ENCODE measurements at places on chromosomes 3 and 15. TPM values are rescaled to one million over a fixed set of nuclear protein-coding genes. Genes with fewer than 3 reads are reported as not detected.

- DNase-seq, result no peak
These were observed 586.1 kb downstream of the MECOM start for GRCh38 chr3:169077394-169077906.

DNA sequence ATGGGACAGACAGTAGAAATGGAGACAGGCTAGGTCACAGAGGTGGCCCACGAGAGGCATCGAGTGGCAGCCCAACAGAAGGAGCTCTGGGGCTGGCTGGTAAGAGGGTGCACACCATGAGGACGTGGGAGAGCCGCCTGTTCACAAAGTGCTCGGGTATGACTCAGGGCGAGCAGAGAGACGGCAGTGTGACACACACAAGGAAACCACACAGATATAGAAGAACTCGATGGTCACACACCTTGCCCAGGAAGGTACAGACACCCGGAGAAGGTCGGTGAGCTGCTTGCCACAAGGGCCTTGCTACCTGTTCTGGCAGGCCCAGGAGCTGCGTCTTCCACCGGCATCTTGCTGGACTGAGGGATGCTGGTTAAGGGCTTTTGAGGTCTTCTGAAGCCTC lies 50.2 kb downstream of the CA12 start:
- no peak for DNase-seq

DNA sequence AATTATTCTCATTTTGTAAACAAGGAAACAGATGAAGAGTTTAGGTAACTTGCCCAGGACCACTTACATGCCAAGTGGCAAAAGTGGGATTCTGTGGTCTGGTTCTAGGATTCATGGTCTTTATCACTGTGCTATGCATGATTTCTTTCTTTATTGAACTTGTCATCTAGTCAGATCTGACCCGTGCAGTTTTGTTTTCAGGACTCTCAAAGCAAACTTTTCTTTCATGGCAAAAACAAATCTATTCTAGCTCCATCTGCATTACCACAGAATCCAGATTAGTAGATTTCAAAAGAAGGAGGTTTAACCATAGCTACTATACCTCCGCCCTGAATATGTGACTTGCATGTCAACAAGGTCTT lies 404.4 kb downstream of the PTPRG start:
- no peak for DNase-seq

Gene SHC4
- polyA plus RNA-seq, result 2.3 TPM

DNA sequence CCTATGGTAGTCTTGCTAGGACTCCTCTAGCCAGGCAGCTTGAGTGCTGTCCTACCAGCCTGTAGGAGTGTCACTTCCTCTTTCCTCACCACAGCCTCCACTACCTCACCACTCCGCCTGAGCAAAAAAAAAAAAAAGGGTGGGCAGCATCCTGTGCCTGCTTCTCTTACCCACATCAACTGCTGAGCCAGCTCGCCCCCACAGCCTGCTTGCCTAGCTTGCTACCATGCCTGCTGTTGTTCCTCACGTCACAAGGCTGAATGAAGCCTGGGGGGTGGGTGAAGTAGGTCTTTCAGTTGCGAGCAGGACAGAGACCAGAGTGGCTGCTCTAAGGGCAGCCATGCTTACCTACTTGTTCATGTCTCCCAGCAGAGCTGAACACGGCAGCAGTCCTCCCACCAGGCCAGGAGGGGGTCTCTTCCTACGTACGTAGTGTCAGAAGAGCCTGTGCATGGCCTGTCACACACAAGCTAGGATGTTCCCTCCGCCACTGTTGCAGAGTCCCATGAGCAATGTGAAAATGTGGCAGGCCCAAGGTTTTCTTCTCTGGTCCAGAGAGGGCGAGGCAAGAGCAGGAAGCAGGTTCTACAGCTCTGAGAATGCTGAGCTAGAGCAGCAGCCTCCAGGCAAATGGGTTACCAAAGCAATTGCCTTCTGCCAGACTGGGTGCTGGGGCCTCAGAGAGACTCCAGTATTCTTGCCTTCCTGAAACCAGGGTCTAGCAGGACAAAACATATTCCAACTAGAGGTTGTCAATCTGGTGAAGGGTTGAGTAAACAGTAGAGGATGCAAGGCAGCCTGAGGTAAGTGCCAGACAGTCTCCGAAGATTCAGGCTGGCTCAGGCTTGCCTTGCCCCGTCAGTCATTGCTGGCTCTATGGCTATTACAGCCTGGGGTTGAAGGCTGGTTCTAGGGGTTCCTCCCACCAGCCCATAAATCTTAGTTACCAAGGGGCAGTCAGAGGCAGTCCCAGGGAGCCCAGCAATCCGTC lies 8.1 kb downstream of the PPM1M start:
- no peak for DNase-seq

- no peak for DNase-seq
These were observed 54.4 kb downstream of the INO80 start for GRCh38 chr15:41061667-41062066.

Gene GABRR3
- 0.11 TPM for polyA plus RNA-seq

Gene MAGEL2
- polyA plus RNA-seq, result 3.9 TPM

Gene CD86
- polyA plus RNA-seq, result 1.9 TPM

Gene CYP1A2
- 0.25 TPM for polyA plus RNA-seq

DNA sequence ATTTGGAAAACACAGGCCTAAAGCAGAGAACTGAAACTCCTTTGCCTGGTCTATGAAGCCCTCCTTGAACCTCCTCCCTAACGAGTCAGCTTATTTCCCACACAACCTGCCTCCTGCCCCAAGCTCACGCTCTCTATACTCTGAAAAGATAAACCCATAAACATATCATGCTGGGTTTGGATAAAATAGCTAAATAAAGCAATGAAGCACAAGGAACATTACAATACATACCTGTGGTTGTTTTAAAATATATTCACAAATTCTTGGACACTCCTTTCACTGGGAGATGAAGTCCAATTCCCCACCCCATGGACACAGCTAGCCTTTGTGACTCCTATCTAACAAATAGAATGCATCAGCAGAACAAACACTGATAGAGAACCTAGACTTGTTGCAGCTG lies 98.2 kb downstream of the PLCH1 start:
- DNase-seq, result no peak

GRCh38 chr3:187077537-187077936 lies 61.8 kb downstream of the RPL39L start:
- DNase-seq, result no peak

DNA sequence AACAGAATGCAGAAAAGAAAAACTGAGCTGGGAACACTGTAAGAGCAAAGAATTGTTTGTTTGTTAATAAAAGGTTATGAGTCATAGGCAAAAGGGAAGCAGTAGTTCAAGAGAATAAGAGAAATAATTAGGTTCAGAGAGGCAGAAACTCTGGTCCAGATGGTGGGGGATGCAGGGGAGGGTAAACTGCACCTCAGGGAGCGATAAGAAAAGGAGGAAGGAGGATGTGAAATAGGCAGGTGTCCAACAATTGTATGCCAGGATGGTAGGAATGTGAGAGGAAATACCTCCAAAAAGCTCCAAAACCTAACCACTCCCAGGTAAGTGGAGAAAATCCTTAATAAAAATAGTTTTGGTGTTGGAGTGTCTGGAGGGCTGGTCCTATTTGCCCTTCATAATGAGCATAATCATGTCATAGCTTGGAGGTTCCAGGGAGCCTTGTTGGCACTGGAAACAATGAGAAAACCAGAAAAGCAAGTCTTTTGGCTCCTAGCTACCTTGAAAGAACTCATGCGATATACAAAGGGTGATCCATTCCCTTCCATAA lies 405.4 kb upstream of the TBL1XR1 start:
- DNase-seq, result no peak

Measured in left renal cortex interstitium (tissue), 4 donors.